ENCODE measurements at places on chromosomes 1 and 21.

DNA sequence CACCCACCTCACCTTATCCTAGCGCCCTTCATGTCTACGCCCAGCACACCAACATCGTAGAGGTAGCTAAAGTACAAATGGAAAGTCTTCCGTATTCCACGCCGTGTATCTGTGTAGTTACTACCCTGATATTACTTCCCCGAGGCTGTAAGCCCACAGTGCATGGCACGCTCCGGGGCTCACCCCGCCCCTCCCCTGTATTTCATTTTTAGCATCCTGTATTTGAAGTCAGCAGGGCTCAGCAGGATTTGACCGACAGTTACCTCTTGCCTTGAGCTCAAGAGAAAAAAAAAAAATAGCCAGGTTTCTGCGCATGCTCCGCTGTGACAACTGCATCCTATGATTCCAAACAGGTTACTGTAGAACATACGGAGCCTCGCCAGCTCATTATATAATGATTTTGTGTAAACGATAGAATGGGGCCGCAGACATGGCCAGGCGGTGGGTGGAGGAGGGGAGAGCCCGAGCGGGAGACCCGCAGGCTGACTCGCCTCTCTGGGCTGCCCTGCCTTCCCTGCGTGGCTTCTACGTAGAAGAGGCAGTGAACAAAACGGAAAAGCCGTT, 1.3 kb downstream of the ABCG1 start:
- DNase-seq, result peak; percentile 91
- H3K36me3 ChIP-seq, result no peaks in the 10 kb centered on the region
- peak overlapping the region; percentile 86 for H3K27ac ChIP-seq
- H3K4me1 ChIP-seq, result peaks cover 28% of the 10 kb centered on the region

GRCh38 chr1:182617734-182618351, 13.7 kb upstream of the RGS16 start:
- no peaks in the 10 kb centered on the region for H3K36me3 ChIP-seq
- no peak overlapping the region for H3K27ac ChIP-seq
- H3K27me3 ChIP-seq, result no peaks in the 10 kb centered on the region
- H3K4me1 ChIP-seq, result peaks cover 33% of the 10 kb centered on the region
- H3K4me3 ChIP-seq, result no peak overlapping the region
- no peak for DNase-seq

GRCh38 chr1:117556341-117556740, 49.5 kb upstream of the TENT5C start:
- no peak overlapping the region for H3K27ac ChIP-seq
- no peaks in the 10 kb centered on the region for H3K4me1 ChIP-seq
- H3K36me3 ChIP-seq, result no peaks in the 10 kb centered on the region
- no peak overlapping the region for H3K4me3 ChIP-seq

GRCh38 chr1:234936612-234937389, 191.8 kb downstream of the TOMM20 start:
- H3K4me1 ChIP-seq, result no peaks in the 10 kb centered on the region
- DNase-seq, result no peak
- no peak overlapping the region for H3K4me3 ChIP-seq
- H3K27me3 ChIP-seq, result no peaks in the 10 kb centered on the region
- H3K27ac ChIP-seq, result no peak overlapping the region
- H3K36me3 ChIP-seq, result no peaks in the 10 kb centered on the region

DNA sequence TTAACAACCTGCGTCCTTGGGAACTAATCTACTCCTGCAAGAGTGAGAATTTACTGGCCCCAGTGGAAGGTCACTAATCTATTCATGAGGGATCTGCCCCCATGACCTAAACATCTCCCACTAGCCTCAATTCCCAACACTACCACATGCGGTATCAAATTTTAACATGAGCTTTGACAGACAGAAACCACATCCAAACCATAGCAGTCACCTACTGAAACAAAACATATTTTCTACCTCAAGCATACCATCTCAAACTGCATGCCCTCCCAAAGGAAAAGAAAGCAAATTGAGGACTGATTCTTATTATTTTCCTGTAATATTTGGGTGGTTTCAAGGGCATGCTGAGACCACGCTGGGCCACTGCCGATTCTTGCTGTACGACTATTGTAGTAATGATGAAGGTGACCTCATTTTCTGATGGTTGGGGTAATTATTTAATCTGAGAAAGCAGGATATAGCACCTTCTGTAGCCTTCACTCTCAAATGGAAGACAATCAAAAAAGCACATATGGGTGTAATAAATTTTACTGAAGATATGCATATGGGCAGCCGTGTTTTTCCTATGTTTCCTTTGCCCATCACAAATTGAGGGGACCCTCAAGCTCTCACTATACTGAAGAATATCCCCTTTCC, 13.2 kb upstream of the GBP5 start:
- H3K36me3 ChIP-seq, result no peaks in the 10 kb centered on the region
- H3K27ac ChIP-seq, result peak overlapping the region; percentile 82
- peak overlapping the region; percentile 79 for H3K4me3 ChIP-seq
- H3K4me1 ChIP-seq, result peaks cover 62% of the 10 kb centered on the region
- no peaks in the 10 kb centered on the region for H3K27me3 ChIP-seq
- DNase-seq, result no peak

- H3K4me3 ChIP-seq, result peak overlapping the region; percentile 83
- peaks cover 98% of the 10 kb centered on the region for H3K4me1 ChIP-seq
- H3K36me3 ChIP-seq, result peaks cover 68% of the 10 kb centered on the region
- no peaks in the 10 kb centered on the region for H3K27me3 ChIP-seq
These were observed 19.6 kb downstream of the CAP1 start for GRCh38 chr1:40059960-40060750.

DNA sequence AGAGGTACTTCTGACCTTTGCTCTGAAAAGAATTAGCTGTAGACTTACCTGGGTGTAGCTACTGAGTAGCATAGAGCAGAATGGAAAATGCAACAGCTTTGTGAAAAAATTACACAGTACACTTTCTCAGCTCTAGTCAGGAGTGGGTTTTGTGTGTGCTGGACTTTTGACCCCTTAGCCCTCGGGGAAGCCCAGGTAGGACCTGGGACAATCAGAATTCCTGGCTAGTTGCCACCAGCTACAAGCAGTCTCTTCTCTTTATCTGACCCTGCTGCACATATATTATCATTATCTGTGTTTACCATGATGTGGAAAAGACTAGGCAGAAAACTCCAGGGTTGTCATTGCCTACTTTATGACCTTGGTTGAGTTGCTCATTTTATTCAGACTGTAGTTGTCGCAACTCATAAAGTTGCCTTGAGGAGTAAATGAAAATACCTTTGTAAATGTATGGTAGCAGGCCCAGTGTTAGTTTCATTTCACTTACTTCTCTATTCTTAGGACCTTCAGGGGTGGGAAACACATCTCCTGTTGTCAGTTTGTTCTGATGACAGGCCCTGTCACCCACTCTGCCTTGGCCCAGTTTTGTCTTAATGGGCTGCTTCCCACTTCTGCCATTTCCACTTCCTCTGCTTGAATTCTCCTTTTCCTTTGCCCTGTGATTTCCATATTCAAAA, 5.4 kb downstream of the NEK7 start:
- peaks cover 76% of the 10 kb centered on the region for H3K4me1 ChIP-seq
- no peaks in the 10 kb centered on the region for H3K27me3 ChIP-seq
- peak overlapping the region; percentile 48 for H3K4me3 ChIP-seq
- no peak for DNase-seq

DNA sequence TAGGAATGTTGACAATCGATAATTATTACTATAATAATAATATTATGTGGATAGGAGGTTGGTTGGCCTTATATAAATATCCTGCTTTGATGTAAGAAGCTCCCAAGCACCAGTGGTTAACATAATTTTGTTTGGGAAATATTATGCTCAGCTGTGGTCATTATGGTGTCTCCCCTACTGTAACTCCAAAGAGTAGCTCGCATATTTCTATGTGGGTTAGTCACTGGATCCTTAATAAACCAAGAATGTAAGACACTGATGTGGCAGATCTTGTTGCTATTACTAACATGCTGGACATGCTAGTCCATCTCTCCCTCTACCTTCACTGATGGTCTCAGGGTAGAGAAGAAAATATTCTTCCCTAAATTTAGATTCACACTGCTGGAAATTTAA, 79.2 kb upstream of the RALGPS2 start:
- H3K27me3 ChIP-seq, result no peaks in the 10 kb centered on the region
- no peaks in the 10 kb centered on the region for H3K36me3 ChIP-seq
- no peak overlapping the region for H3K27ac ChIP-seq
- H3K4me3 ChIP-seq, result no peak overlapping the region
- H3K4me1 ChIP-seq, result no peaks in the 10 kb centered on the region

GRCh38 chr1:204151552-204152309, at the start of gene ETNK2:
ETNK2 (minus strand) TSS chr1:204152044; CDS start chr1:204151852, 192 bp downstream.
- DNase-seq, result peak; percentile 32
- peaks cover 9% of the 10 kb centered on the region for H3K4me1 ChIP-seq
- H3K36me3 ChIP-seq, result no peaks in the 10 kb centered on the region

GRCh38 chr1:91440847-91441246, 36.2 kb upstream of the HFM1 start:
- H3K27ac ChIP-seq, result no peak overlapping the region
- no peaks in the 10 kb centered on the region for H3K36me3 ChIP-seq
- peaks cover 13% of the 10 kb centered on the region for H3K27me3 ChIP-seq

DNA sequence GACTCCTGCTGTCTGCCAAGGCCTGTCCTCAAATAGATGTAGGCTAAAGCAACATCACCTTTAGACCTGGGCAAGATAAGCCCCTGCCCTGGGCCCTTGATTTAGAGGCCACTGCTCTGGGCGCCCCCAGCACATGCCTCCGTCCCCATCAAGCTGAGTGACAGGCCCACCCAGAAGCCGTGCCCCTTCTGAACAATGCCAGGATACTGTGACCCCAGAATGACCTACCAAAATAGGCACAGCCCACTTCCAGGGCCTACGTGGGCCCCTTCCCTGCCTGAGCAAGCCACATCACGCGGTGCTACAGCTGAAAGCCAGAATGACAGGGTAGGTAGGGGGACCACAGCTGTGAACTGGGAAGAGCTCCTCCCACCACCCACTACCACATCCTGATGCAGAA, 24.7 kb upstream of the BECN2 start:
- no peaks in the 10 kb centered on the region for H3K27me3 ChIP-seq

- H3K36me3 ChIP-seq, result no peaks in the 10 kb centered on the region
- DNase-seq, result no peak
- peaks cover 17% of the 10 kb centered on the region for H3K27me3 ChIP-seq
- H3K4me1 ChIP-seq, result no peaks in the 10 kb centered on the region
- no peak overlapping the region for H3K27ac ChIP-seq
These were observed 98.7 kb upstream of the RGS1 start for GRCh38 chr1:192476802-192477298.

GRCh38 chr1:218164930-218165700, 120.0 kb upstream of the RRP15 start:
- H3K4me3 ChIP-seq, result peak overlapping the region; percentile 33
- H3K27ac ChIP-seq, result no peak overlapping the region
- H3K27me3 ChIP-seq, result peaks cover 38% of the 10 kb centered on the region
- no peaks in the 10 kb centered on the region for H3K36me3 ChIP-seq

- no peak overlapping the region for H3K4me3 ChIP-seq
- no peaks in the 10 kb centered on the region for H3K27me3 ChIP-seq
- no peaks in the 10 kb centered on the region for H3K36me3 ChIP-seq
- no peak overlapping the region for H3K27ac ChIP-seq
- H3K4me1 ChIP-seq, result no peaks in the 10 kb centered on the region
- DNase-seq, result no peak
These were observed 77.5 kb downstream of the PAPPA2 start for GRCh38 chr1:176540428-176540827.

DNA sequence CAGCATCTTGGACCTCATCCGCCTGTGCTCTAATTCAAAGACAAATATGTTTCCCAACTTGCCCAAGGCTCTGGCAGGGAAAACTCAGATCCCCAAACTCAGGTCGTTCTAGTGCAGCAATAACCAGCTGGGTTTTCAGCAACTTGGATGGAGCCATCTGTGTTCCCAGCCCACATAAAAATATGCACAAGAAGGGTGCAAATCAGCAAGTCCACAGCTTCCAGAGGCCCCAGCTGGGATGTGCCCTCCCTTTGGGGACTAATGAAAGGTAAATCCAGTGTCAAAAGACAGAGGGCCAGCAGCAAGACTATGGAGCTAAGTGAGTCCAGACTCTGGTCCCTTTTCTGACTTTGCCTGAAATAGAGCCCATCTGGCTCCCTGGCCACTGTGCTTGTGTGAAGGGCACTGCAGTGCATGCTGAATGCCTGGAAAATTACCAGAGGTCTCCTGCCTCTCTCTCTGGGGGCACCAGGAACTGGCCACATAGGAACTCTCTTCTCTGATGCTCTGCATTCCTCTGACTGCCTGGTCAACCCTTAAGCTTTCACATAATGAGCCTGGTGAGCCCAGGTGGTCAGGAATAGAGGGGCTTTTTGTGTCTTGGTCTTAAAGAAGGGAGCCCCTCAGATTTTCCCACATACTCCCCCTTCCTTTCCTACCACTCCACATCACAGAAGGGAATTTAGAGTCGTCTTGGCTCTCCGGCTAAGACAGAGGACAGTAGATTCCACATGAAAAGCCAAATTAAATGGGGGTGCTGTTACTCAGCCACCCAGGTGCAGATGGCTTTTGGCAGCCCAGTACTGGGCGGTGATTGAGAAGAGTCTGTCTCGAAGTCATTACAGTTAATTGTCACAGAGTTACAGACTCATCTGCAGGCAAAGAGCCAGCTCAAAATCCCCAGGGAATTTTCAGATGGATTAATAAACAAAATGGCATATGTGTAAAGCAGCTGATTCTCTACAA, 88.1 kb upstream of the C1orf21 start:
- no peak for DNase-seq
- no peaks in the 10 kb centered on the region for H3K36me3 ChIP-seq
- H3K27ac ChIP-seq, result no peak overlapping the region
- H3K4me3 ChIP-seq, result no peak overlapping the region
- peaks cover 1% of the 10 kb centered on the region for H3K27me3 ChIP-seq

GRCh38 chr1:172350856-172351255, 69.6 kb upstream of the C1orf105 start:
- H3K36me3 ChIP-seq, result no peaks in the 10 kb centered on the region
- no peaks in the 10 kb centered on the region for H3K27me3 ChIP-seq
- no peak for DNase-seq
- H3K4me1 ChIP-seq, result peaks cover 4% of the 10 kb centered on the region
- no peak overlapping the region for H3K4me3 ChIP-seq
- no peak overlapping the region for H3K27ac ChIP-seq

GRCh38 chr1:50421366-50421748, 1.9 kb downstream of the DMRTA2 start:
- no peak overlapping the region for H3K4me3 ChIP-seq
- peaks cover 43% of the 10 kb centered on the region for H3K4me1 ChIP-seq
- no peaks in the 10 kb centered on the region for H3K36me3 ChIP-seq
- H3K27me3 ChIP-seq, result peaks cover 24% of the 10 kb centered on the region

GRCh38 chr1:152165286-152166077, 6.5 kb upstream of the RPTN start:
- H3K4me3 ChIP-seq, result no peak overlapping the region
- H3K27ac ChIP-seq, result no peak overlapping the region
- no peak for DNase-seq
- H3K36me3 ChIP-seq, result no peaks in the 10 kb centered on the region
- H3K27me3 ChIP-seq, result no peaks in the 10 kb centered on the region
- no peaks in the 10 kb centered on the region for H3K4me1 ChIP-seq

DNA sequence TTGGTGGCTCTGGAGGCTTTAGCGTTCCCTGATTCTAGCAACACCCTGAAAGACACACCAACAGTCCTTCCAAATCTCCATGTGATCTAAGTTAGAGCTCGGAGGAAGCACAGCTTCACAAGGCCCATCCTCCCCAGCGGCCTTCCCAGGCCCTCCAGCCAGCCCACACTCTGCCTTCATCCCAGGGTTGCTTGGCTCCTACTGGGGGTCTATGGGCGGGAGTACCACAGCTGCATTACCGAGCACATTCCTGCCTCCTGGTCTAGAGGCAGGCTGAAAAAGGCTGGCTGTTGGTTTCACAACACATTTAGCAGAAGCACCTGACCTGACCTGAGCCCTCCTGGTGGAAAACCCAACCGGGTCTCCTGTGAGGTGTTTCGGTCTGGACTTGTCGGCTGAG, 54.7 kb upstream of the TRIM67 start:
- H3K27ac ChIP-seq, result no peak overlapping the region
- no peaks in the 10 kb centered on the region for H3K4me1 ChIP-seq
- peaks cover 4% of the 10 kb centered on the region for H3K27me3 ChIP-seq
- H3K4me3 ChIP-seq, result no peak overlapping the region

GRCh38 chr1:18569251-18569650, 61.4 kb upstream of the PAX7 start:
- H3K4me3 ChIP-seq, result no peak overlapping the region
- no peaks in the 10 kb centered on the region for H3K36me3 ChIP-seq
- no peak for DNase-seq
- H3K27me3 ChIP-seq, result no peaks in the 10 kb centered on the region
- no peak overlapping the region for H3K27ac ChIP-seq

All from CD4-positive, CD25-positive, alpha-beta regulatory T cell (primary cell).